Right ventricle myocardium inferior (tissue), 1 donor: ENCODE measurements at places on chromosomes 1 and 21.

DNA sequence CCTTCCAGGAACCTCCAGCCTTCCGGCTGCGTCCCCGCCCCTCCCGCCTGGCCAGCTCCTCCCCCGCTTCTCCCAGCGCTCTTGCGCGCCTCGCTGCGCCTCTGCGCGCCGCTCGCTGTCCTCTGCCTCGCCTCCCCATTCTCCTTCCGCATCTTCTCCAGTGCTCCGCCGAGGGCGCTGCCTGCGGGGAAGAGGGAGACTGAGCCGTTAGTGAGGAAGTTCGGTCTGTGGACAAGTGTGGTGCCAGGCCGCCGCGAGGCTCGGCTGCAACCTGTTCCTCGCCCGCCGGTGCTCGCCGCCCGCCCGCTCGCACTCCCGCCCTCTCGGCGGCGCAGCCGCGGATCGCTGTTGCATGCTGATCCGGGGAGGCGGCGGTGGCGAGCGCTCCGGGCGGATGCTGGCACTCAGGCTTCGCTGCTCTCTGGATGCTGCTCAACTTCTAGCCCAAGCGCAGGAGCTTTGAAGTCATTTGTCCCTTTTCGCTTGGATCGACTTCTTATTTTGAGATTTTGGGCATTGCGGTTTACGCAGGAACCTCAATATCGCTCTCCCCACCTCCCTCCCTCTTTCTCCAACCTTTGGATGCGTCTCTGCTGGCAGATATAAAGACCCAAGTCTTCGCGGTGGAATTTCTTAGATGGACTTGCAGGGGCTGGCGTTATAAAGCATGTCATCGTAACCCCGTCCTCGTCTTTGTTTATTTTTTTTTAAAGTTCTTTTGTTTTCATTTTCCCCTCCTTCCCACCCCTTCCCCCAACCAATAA lies 614 bp upstream of the CACNA1E start:
- DNase-seq, result peak; percentile 90

- no peak for DNase-seq
These were observed 127.3 kb upstream of the KIAA0040 start for GRCh38 chr1:175319912-175320230.

GRCh38 chr1:115717541-115717940 lies 51.0 kb downstream of the CASQ2 start:
- DNase-seq, result no peak

DNA sequence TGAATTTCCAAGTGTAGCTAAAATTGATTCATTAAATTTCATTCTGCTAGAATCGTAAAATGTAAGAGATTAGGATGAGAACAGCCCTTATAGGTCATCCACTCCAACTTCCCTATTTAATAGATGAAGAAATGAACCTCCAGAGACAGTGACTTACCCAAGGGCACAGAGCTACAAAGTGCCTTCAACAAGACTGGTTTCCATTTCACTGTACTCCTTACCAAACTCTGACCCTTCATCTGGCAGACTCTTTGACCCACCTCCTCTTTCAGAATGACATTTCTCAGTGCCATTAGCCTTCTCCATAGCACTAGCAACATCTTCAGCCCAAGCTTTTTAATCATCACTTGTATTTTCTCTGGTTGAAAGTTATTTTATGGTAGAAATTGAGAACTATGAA lies 161.3 kb downstream of the NEK7 start:
- DNase-seq, result no peak

DNA sequence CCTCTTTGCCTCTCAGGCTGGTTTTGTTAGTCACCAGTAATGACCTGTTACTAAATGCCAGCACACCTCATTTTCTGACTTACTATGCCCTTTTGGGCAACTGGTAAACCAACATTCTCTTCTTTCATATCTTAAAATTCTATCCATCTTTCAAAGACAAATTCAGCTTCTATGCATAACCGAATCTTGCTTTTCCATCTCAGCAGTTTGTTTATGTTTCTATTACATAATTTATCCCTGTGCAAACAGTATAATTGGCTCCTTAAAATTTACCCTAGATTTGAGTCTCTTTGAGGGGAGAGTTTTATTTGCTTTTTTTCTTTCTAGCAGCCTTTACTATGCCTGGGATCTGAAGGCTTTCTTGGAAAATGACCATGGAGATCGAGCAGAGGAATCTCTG lies 58.5 kb upstream of the SIPA1L2 start:
- no peak for DNase-seq

DNA sequence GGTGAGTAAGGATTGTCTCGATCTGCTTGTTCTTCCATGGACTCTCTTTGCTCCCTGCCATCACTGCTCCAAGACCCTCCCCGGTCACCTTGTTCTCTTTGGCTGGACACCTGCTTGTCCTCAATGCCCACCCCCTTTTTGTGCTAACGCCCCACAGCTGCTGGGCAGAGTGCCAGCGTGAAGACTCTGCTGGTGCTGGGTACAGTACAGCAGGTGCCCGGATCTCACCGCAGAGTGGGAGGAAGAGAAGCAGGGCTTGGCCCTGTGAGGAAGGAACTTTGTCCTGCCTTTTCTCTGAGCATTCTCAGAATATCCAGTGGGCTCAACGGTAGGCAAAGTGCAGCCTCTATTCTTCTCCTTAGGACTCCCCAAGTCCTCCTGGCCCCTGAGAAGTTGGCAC lies 90.1 kb downstream of the PLXNA2 start:
- no peak for DNase-seq

DNA sequence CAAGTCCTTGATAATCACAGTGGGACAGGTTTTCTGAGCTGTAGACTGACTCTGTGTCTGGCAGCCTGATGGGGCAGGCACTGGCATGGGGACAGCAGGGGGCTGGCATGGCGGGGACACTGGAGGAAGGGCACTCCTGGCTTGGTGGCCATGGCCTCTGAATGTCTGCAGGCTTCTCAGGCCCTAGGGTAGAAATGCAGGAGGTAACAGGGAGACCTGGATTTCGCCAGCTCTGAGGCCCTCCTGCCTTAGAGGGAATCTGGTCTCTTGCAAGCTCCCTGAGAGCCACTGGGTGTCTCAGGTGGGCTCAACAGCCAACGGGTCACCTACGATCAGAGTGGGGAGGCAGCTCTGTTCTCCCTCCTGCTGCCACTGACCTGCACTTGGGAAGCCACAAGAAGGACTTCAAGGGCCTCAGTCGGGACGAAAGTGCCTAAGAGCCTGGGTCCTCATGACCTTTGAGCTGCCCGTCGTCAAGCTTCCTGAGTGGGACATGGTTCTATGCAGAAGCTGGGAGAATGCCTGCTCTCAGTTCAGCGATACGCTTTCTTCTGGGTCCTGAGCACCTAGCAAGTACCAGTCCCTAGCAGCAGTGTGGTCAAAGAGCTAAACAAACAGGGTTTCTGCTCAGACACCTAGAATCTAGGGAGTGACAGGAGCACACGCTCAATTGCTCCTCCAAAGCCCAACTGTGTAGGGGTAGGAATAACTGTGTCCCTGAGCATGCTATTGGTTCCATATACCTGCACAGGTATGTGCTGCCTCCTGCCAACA lies 569.0 kb downstream of the PTPRU start:
- DNase-seq, result no peak

- DNase-seq, result no peak
These were observed 970 bp downstream of the TNFRSF1B start for GRCh38 chr1:12167493-12168429.

DNA sequence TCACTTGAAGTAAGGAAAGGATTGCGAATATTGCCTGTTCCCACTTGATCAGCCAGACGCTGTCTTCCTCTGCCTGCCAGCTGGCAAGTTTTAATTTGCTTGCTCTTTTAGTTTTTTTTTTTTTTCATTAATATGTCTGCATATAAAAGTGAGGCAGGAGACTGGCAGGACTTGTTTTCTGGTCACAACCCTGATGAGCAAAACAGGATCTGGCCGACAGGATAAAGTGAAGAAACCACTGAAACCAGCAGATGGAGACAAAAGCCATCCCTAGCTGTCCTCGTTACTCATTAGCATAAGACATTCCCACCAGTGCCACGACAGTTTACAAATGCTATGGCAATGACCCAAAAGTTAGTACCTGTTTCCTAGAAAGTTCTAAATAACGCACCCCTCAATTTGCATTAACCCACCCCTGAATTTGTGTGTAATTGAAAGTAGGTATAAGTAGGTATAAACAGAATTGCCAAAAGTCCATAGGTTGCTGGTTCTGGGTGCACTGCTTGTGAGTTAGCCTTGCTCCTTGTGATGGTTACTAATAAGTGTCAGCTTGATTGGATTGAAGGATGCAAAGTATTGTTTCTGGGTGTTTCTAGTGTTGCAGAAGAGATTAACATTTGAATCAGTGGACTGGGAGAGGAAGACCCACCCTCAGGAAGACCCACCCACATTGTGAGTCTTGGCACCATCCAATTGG lies 60.8 kb downstream of the ZNF684 start:
- DNase-seq, result no peak

DNA sequence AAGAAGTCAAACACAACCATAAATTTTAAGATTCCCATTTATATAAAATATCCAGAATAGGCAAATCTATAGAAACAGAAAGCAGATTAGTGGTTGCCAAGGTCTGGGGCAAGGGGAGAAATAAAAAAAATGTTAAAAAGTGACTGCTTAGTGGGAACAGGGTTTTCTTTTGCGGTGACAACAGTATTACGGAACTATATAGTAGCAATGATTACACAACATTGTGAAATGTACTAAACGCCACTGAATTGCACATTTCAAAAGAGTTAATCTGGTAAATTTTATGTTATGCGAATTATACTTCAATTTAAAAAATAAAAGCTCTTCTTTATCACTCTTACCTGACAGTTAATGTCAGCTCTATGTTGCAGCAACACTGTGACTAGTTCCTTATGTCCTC lies 105.2 kb downstream of the ACBD6 start:
- no peak for DNase-seq

- DNase-seq, result no peak
These were observed 68.5 kb downstream of the DYRK1A start for GRCh38 chr21:37435120-37435519.

GRCh38 chr1:180811886-180812285 lies 100.8 kb upstream of the KIAA1614 start:
- DNase-seq, result no peak

GRCh38 chr1:237411621-237412020 lies 369.6 kb downstream of the RYR2 start:
- DNase-seq, result no peak

- DNase-seq, result no peak
These were observed 31.1 kb downstream of the CASZ1 start for GRCh38 chr1:10765304-10765703.

DNA sequence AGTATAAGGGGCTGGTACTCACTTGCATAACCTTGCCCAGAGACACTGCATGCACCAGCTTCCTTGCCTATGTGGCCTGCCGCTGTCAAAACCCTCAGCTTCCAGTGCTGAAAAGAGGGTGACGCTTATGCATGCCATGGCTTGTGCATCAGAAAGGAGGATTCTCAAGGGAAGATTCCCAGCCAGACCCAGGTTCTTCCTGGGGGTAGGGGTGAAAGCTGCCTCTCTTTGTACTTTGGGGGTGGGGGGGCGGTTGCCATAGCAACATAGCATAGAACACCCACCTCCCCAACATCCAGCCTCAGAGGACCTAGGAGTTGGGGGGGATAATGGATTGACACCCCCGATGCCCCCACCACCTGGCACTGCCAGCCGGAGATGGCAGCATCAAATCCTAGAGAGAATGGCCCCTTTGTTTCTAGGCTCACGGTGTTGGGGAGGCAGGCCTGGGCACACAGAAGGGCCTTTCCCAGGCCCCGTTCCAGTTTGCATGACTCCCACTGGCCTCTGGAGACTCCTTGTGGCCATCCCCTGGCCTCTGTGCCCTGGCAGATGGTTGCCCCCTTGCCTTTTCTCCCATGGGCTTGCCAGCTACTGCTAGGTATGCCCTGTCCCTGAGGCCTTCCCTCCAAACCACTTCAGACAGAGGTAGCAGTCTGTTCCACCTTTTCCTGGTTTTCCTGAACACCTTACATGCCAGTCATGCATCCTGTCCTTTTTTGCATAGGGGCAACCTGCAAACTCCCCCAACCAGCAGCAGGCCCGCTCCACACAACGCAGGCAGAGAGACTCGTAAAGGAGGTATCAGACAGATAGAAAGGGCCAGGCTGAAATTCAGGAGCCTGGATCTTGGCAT lies 44.6 kb downstream of the RHBG start:
- no peak for DNase-seq

DNA sequence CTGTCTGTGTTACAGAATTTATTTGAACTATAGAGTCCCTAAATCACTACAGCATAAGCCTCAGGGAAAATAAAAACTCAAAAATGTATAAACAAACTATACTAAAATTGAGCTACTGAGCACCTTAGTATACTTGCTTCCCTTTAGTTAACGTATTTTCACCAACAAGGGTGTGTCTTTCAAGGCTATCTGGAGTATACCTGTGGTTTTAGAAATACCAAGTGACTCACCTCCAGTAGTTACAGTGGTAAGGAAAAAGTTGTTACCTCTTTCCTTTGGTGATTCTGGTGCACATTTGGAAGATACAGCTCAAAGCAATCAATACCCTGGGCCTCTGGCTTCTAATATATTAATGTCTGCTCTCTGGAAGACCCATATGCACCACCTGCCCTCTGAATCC lies 68.0 kb upstream of the C1orf105 start:
- DNase-seq, result no peak

DNA sequence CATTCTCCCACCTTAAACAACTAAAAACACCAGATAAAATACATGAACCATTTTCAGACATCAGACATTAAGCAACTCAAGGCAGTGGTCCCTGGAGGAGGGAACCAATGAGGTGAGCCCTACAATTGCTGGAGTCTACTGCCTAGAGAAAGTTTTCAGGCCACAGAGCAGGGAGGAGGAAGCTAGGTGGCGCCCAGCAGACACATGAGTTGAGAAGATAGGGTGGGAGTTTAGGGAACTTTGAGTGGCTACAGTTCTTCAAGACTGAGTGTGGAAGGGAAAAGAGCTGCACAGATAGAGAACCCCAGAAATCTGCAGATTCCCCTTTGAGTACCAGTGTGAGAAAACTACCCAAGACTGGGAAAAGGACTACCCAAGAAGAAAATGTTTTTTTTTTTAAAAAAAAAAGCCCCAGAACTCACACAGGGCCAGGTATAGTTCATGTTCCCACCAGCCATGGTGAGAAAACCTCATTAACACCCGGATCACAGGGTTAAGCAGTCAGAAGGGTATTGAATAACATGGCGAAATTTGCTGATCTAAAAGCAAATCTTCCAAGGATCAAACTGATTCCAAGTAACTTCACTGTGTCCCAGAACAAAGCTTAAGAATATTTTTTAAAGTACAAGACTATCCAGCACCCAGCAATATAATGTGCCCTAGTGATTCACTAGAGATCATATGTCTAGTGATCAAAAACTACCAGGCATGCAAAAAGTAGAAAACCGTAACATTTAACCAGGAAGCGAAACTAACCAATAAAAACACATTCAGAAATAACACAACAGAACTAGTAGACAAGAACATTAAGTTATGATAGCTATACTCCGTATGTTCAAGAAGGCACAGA lies 12.0 kb downstream of the ALDH9A1 start:
- no peak for DNase-seq

DNA sequence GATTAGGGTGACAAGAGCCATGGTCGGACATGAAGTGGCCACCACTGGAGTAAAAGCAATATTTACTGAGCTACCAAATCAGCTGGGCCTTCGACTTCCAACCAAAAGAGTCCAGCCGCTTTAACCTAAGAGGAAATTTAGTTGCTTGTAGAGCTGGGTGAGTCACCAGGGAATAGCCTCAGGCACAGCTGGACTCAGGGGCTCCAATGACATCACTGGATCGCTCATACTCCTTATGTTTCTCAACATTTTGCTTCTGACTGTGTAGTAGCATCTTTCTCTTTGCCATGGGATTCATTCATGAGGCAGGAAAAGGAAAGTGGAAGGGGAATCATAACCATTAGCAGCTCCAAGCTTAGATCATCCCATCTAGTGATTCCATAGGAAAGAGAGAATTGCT lies 664.4 kb downstream of the MATN1 start:
- DNase-seq, result no peak

GRCh38 chr1:16392740-16393569 lies 25.9 kb downstream of the SZRD1 start:
- DNase-seq, result no peak
